ENCODE measurements at places on chromosomes 6 and 20.

DNA sequence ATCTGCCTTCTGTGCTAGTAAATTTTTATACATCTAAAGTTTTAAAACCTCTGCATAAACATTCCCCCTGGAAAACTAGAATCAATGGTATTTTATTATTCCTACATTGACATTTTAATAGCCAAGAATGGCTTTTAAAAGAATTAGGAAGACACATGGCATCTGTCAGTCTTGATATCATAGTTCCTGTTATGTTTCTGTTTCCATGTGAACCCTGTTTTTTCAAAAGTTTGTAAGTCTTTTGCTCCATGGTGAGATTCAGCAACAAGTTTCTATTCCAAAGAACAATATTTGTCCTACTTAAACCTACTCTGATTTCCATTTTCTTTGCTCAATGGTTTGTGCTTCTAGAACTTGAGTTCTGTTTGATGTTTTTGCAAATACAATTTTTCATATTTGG, 95.2 kb downstream of the PLEKHG1 start:
- DNase-seq: no peak

- no peak for DNase-seq
Observed at GRCh38 chr6:156634048-156634447, 143.1 kb upstream of the ARID1B start.

DNA sequence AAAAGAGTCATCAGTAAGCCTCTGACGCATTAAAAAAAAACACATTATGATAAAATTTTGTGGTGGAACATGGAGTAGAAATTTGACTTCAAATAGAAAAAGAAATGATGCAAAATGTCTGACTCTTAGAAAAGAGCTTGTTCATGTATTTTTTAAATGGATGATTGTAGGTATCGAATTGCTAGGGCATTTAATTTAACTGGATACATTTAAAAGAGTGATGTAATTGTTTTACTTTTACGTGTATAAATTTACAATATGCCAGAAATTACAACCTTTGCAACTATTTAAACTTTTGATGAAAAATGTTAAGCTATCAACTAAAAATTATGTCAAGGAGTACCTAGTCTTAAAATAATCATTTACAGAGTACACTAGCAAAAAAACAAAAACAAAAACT, 4.5 kb upstream of the SDC4 start:
- DNase-seq: no peak

DNA sequence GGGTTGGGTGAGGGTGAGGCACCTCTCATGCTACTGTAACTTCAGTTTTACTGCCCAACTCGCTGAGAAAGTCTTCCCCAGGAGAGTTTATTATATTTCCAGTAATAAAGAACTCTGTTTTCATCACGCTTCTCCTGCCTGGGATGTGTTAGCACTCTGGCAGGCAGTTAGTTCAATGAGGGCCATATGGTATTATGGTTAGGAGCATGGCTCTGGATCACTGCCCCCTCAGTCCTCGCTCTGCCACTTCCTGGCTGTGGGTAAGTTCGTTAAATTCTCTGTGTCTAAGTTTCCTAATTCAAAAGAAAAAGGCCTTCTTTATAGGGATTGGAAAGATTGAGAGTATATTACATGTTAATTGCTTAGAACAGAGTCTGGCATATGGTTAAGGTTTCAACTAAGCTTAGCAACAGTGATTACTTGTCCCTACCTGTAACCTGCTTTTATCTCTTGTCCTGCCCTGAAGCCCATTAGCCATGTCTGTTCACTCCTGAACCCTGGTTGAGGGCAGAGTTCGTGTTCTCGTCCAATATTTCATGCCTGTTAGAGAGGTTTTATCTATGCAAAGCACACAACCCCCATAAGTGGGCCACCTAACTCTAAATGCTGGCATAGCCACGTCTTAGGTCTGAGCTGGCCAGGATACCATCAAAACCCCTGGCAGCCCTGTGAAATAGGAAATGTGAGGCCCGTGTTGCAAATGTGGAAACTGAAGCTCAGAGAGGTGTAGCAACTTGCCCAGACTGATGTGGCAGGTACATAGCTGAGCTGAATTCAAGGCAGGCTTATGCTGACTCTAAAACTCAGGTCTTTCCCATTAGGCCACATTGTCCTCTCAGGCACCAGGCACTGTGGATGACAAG, 342.5 kb upstream of the JARID2 start:
- DNase-seq: no peak

- DNase-seq: no peak
Observed at GRCh38 chr6:88895911-88896310, 67.5 kb downstream of the RNGTT start.

DNA sequence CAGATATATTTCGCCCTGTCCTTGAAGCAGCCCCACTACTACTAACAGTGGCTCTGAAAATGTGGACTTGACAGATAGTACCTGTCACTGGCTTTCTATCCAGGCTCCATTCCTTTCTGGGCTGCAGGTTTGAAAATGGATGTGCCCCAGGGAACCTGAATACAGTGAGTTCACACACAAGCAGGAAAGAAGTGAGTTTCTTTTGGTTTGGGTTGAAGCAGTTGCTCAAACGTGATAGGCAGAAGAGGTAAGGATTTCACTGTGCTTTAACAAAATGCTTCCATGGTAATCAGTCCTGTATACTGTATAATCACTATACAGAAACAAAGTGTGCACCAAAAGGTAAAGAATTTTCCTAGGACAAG, 382.9 kb downstream of the PRKN start:
- no peak for DNase-seq

DNA sequence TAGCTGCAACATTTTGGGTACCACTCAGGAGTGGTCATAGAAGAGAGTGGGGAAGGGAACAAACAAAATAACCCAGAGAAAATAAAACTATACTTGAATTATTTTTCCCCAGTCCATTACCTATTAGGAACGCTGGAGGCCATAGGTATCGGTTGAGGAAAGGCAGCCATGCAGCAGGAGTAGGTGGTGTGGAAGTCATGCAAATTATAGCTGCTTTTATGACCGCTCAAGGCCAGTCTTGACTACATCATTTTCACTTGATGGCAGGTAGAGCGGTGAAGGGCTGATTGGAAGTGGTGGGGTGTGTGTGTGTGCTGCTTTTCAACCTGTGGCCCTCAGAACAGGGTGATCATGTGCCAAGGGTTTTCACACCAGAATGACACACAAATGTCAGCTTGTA, 36.5 kb upstream of the KIF13A start:
- no peak for DNase-seq

- DNase-seq: no peak
Observed at GRCh38 chr6:99146711-99147110, 199.0 kb upstream of the FBXL4 start.

GRCh38 chr20:21933526-21933925, 228.1 kb downstream of the PAX1 start:
- no peak for DNase-seq

GRCh38 chr20:58598211-58599015, 52.7 kb upstream of the STX16 start:
- peak; percentile 39 for DNase-seq

DNA sequence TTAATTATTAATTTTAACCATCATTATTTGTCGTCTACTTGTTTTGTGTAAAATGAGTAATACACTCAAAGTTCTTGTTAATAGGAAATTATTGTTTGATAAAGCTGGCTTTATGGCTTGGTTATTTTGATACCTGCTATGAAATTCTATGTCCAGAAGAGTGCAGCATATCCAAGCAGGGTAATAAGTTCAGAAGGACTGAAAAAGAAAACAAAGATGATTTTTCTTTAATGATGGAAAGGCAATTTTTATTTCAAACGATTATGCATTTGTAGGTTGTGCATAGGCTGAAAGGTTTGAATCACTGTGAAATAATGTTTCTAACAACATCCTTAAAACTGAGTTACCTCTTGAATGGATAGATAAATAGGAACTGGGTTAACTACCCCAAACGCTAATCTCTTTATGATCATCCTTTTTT, 1.4 kb upstream of the MAN1A1 start:
- DNase-seq: peak; percentile 29
